CD4-positive, alpha-beta T cell treated with Interleukin-6 at 100 ng/mL for 8 hours (primary cell): ENCODE measurements at places on chromosomes 16 and 17.

- DNase-seq = no peak
These were observed 28.1 kb downstream of the ZNRF1 start for GRCh38 chr16:75026892-75027391.

DNA sequence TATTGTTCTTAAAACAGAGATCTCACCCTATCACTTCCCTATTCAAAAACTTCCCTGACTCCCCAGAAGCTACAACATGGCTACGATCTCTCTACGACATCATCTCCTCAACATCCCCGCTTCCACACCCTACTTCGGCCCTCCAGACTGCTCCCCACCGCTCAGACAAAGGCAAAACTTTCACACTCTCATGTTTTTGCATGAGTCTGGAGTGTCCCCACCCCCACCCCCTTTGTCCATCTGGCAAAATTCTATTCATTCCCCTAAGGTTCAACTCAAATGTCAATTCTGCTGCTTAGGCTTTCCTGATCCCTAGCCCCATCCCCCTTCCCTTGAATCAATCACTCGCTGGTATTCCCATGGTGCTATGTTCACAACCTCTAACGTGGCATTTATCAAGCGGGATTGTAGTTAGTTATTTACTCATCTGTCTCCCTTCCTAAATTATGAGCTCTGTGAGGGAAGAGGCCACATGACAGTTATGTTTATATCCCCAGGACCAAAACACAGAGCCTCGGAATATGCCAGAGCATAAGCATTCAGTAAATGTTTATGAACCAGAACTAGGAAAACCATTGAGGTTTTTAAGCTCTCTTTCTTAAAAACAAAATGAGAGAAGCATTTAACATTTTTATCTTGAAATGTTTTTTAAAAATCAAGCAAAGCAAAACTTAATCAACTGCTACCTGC lies 55.9 kb downstream of the STX8 start:
- DNase-seq = no peak

GRCh38 chr17:4672751-4673150 lies 31.2 kb downstream of the PELP1 start:
- DNase-seq = no peak

- no peak for DNase-seq
These were observed 662.0 kb downstream of the WWOX start for GRCh38 chr16:78761427-78761826.

- DNase-seq = no peak
These were observed 264.0 kb downstream of the ENGASE start for GRCh38 chr17:79338604-79339003.

GRCh38 chr17:3692346-3692745 lies 3.6 kb downstream of the P2RX5 start:
- DNase-seq = no peak

GRCh38 chr16:84647828-84648594 lies at the start of gene KLHL36:
KLHL36 (plus strand) TSS chr16:84648511; CDS start chr16:84650868, 2,357 bp downstream.
- DNase-seq = peak; percentile 60

DNA sequence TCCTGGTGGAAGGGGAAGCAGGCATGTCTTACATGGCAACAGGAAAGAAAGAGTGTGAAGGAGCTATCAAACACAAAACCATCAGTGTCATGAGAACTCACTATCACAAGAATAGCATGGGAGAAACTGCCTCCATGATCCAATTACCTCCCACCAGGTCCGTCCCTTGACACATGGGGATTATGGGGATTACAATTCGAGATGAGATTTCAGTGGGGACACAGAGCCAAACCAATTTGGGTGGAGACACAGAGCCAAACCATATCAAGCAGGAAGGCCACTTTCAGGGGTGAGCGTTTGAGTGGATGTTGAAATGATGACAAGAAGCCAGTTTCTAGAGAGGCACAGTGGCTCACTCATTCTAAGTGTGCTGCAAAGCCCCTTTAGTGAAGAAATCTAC lies 143.8 kb downstream of the CPPED1 start:
- no peak for DNase-seq

DNA sequence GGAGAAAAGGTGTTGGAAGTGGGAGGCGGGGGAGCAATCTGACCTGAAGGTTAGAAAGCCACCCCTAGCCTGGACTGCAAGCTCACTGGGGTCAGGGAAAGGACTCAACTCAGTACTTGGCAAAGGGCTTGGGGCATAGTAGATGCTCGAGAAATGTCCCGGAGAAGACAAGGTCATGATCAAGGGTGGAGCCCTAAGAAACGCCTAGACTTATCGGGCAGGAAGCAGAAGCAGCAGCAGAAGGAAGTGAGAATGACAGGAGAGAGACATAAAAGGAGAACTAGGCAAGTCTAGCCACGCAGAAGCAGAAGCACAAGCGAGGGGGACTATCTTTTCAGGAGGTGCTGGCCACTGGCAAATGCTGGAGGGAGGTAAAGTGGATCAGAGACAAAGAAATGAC lies 10.2 kb downstream of the COTL1 start:
- peak; percentile 50 for DNase-seq

GRCh38 chr16:24308200-24308599 lies 52.1 kb downstream of the CACNG3 start:
- DNase-seq = no peak

- DNase-seq = no peak
These were observed 371.0 kb downstream of the RBFOX1 start for GRCh38 chr16:7703672-7704071.

DNA sequence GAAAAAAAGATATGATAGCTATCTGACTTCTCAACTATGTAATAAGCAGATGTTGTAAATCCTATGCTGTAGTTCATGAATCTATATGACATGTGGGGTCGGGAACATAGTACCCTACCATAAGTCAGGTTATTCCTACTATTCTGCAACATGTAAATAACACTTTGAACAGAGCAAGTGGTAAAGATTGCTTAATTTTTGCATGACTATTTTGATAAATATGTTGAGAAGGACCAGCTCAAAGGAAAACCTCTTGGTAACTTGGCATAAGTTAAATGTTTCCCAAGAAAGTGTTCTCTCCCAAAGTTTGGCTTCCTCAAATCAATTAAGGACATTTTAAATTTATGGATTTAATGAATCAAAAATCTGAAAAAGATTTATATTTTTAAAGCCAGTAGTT lies 62.1 kb downstream of the ABHD15 start:
- no peak for DNase-seq

DNA sequence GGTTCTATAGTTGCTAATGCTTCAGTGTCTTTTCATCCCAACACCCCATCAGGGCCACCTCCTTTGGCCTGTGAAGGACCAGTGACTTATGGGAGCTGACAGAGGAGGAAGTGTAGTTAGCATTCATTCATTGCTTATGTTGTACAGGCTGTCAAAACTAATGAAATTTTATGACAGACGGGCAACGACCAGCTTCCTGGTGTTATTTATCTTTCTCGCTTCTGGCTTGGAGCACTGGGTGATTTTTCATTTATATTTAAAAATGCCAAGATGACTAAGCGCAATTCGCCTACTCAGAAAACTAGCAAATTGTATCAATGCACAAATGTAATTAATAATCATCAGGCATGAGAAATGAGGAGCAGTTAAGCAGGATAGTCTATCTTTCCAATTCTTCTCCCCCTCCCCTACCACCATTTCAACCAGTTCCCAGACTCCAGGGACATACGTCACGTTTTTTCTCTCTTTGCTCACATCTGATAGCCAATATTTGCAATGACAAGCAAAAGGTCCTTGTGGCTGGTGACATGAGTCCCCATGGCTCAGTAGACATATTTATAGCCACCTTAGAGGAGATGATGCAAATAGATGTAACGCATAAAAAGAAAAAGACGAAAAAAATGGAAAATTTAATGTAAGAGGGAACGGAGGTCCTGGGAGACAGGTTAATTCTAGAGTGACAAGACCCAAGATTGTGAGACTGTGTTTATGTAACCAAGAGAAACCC lies 11.2 kb downstream of the CDRT15 start:
- no peak for DNase-seq

DNA sequence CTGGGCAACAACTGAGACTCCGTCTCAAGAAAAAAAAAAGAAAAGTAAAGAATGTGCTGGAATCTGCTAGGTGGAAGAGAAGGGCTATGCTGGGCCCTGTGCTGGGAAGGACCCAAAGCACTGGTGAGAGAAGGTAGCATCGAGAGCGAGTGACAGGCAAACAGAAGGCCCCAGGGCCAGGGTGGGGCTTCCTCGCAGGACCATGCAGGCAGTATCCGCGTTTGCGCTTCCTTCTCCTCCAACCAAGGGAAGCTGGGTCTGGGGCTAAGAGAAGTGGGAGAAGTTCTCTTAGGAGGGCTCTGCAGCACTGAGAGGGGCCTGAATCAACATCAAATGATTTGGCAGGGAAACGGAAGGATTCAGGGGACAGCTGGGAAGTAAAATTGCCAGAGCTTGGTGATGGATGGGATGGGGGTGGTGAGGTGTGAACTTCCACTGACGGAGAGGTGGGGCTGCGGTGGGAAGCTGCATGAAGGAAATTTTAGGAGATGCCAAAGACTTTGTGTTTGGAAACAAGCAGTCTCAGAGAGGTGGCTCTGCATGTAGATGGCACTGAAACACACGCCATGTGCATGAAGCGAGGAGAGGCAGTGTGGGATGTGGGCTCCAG lies 5.2 kb upstream of the ECI1 start:
- DNase-seq = no peak

- no peak for DNase-seq
These were observed 166.7 kb downstream of the XYLT1 start for GRCh38 chr16:17304106-17304490.

- DNase-seq = peak; percentile 73
These were observed 58.2 kb upstream of the RPH3AL start for GRCh38 chr17:410543-411401.

DNA sequence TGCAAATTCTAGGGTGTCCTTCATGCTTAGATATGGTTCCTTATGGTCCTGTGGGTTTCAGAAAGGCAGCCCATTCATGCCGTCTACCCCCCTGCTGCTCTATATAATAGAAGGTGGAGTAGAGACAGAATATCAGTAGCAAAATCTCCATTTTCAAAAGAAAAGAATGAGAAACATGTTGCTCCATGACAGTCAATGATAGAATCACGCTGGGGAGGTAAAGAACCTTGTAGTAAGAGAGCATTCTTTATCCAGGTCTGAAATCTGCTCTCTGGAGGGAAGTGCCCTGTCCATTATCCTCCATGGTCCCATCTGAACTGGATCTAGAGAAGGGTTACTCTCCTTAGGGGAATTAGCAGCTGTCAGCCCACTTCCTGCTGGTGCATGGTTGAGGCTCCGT lies 272.8 kb downstream of the WWOX start:
- no peak for DNase-seq

DNA sequence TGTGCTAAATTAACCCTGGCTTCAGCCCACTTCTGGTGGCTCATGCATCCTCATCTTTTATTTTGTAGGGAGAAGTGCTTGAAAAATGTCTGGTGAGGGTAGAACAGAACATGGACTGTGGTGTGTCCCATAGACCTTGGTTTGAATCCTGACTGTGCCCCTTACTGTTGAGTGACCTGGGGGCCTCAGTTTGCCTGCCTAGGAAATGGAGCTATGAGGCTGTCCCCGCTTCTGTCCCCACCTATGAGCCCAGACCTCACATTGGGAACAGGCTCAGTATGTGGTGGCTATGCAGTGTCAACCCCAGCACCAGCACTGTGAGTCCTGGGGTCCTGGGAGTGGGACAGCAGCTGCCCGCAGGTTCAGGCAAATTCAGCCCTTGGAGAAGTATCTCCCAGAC lies 186.3 kb upstream of the GSE1 start:
- DNase-seq = no peak

DNA sequence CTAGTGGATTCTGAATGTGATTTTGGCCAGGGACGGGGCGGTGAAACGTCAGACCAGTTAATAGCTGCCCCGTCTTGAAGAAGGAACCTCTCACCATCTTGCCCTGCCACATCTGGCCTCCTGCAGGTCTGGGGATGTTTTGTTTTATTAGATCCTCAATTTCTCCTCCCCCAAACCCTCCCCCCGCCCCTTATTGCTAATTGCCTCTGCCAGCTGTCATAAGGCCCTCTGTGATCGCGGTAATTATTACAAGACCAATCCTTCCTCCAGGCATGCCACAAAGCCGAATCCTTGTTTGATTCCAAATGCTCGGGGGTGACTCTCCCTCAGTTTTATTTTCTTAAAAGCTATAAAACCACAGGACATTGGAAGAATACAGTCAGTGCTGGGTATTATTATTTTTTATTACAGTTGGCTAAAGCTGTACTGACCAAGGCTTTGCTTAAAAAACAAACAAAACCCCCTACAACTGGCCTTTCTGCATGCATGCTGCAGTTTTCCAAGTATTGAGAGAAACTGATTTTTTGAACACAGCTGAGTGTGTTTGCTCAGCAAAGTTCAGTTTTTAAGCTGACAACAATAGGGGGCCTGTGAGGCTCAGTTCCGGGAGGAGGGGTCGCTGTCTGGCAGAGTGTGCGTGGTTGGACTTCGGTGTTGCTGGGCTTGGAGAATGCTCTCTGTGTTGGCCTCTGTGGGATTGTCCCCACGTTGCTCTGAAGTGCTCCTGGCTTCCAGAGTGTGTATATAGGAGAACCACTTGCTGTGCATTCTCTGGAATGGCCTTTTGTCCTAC lies 1.7 kb downstream of the KSR1 start:
- DNase-seq = no peak

- DNase-seq = no peak
These were observed 34.3 kb upstream of the RBFOX3 start for GRCh38 chr17:79645022-79645776.

- DNase-seq = no peak
These were observed 8.5 kb downstream of the C17orf100 start for GRCh38 chr17:6660101-6660500.

DNA sequence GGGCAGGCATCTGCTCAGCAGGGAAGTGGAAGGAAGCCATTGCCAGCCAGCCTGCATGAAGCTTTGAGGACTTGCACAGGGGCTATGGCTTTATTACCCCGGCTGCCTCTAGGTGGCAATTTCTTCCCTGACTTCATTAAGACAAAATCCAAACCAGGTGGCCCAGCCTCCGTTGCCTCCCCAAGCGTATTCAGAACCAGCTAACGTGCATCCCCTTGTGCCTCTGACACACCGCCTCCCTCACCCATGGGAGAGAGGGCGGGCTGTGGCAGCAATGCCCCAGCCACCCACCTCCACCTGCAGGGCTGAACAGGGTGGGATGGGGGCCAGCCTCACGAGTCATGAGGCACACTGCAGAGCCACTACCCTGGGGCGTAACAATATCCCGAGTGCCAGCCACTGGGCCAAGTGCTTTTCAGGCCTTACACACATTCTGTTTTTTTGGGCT lies 6.8 kb downstream of the KIFC3 start:
- DNase-seq = peak; percentile 21

GRCh38 chr17:30225919-30226553 lies 9.5 kb downstream of the SLC6A4 start:
- DNase-seq = no peak

GRCh38 chr16:66939366-66939765 lies 4.0 kb downstream of the CES2 start:
- DNase-seq = no peak

DNA sequence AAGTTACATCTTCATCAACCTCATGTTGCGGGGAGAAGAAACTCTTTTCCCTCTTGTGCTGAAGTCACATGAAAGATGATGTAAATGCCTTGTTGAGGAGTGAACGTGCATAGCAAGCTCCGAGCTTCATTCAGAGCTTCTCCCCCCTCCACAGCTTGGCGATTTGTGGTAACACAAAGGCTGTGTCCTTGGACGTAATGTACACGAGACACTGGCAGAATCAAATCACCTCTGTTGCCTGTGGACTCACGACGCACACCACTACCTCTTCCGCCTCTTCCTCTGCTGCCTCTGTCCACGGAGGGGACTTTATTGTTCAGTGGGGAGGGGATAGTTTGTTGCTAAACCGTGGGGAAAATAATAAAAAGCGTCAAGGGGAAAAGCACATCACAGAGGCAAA lies 54.9 kb upstream of the CHMP6 start:
- DNase-seq = no peak
